ENCODE measurements at places on chromosomes 1 and 21.

- no peak overlapping the region for H3K4me3 ChIP-seq
- DNase-seq: no peak
- H3K27ac ChIP-seq: no peak overlapping the region
- no peaks in the 10 kb centered on the region for H3K4me1 ChIP-seq
- H3K36me3 ChIP-seq: no peaks in the 10 kb centered on the region
Measured at GRCh38 chr21:24150753-24151152, 1456.5 kb downstream of the MRPL39 start.

GRCh38 chr1:116207126-116207735 is 96.0 kb downstream of the MAB21L3 start:
- no peak overlapping the region for H3K4me3 ChIP-seq
- DNase-seq: no peak
- H3K27me3 ChIP-seq: no peaks in the 10 kb centered on the region
- no peak overlapping the region for H3K27ac ChIP-seq

GRCh38 chr1:33361532-33362235 is 40.8 kb upstream of the A3GALT2 start:
- no peaks in the 10 kb centered on the region for H3K27me3 ChIP-seq
- H3K4me1 ChIP-seq: no peaks in the 10 kb centered on the region
- H3K36me3 ChIP-seq: no peaks in the 10 kb centered on the region
- no peak for DNase-seq
- H3K27ac ChIP-seq: no peak overlapping the region
- no peak overlapping the region for H3K4me3 ChIP-seq

GRCh38 chr1:112964347-112964746 is 8.4 kb upstream of the SLC16A1 start:
- peaks cover 19% of the 10 kb centered on the region for H3K36me3 ChIP-seq
- no peak overlapping the region for H3K27ac ChIP-seq
- H3K4me1 ChIP-seq: no peaks in the 10 kb centered on the region
- H3K27me3 ChIP-seq: no peaks in the 10 kb centered on the region

- DNase-seq: no peak
- no peak overlapping the region for H3K27ac ChIP-seq
- H3K36me3 ChIP-seq: peaks cover 96% of the 10 kb centered on the region
- no peaks in the 10 kb centered on the region for H3K4me1 ChIP-seq
Measured at GRCh38 chr1:200991097-200991614, 32.4 kb downstream of the KIF21B start.

DNA sequence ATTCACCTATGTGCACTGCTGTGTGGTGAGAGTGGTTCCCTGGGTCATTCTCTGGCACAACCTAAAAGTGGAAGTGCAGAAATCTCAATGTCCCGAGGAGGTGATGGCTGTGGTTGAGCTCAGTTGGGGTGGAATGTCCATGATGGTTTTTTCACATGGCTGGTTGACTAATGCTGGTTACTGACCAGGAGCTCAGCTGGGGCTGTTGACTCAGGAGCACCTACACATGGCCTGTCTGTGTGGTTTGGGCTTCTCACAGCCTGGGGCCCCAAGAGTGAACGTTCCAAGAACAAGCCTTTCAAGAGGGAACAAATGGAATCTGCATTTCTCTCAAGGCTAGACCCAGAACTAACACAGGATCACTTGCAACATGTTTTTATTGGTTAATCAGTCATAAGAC is 6.4 kb upstream of the KANK4 start:
- H3K27ac ChIP-seq: no peak overlapping the region
- no peaks in the 10 kb centered on the region for H3K36me3 ChIP-seq
- no peak overlapping the region for H3K4me3 ChIP-seq
- H3K4me1 ChIP-seq: no peaks in the 10 kb centered on the region

DNA sequence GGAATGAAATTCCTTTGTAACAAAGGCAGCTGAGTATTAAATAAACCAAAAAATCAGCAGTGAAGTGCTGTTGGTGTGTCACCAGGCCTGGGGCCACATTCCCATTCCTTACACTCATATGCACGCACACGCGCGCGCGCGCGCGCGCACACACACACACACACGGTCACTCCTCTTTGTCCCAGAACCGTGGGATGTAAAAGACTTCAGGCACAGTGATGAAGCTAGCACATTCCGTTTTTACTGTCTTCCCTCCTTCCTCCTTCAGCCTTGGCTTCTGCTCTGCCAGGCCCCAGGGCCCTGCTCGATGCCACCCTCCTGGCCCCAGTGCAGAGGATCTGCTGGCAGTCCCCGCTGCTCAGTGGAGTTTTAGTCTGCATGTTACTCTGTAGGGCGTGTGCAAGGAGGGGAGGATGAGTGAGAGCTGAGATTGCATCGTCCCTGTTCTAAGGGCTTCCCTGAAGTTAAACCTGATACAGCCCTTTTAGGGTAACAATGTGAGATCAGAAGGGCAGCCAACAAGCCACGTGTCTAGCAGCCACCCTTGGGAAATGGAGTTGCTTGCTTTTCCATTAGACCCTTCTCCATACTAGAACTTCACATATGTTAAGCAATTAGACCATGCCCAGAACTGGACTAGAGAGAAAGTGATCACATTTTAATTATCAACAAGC is 71.7 kb upstream of the WDR26 start:
- H3K36me3 ChIP-seq: no peaks in the 10 kb centered on the region
- H3K4me3 ChIP-seq: no peak overlapping the region
- H3K4me1 ChIP-seq: peaks cover 6% of the 10 kb centered on the region
- DNase-seq: no peak
- no peak overlapping the region for H3K27ac ChIP-seq
- no peaks in the 10 kb centered on the region for H3K27me3 ChIP-seq

GRCh38 chr1:225445639-225446594 is 18.1 kb upstream of the LBR start:
- peak overlapping the region; percentile 5 for H3K4me3 ChIP-seq
- no peaks in the 10 kb centered on the region for H3K36me3 ChIP-seq
- DNase-seq: no peak
- no peaks in the 10 kb centered on the region for H3K27me3 ChIP-seq
- peaks cover 31% of the 10 kb centered on the region for H3K4me1 ChIP-seq
- H3K27ac ChIP-seq: peak overlapping the region; percentile 52

DNA sequence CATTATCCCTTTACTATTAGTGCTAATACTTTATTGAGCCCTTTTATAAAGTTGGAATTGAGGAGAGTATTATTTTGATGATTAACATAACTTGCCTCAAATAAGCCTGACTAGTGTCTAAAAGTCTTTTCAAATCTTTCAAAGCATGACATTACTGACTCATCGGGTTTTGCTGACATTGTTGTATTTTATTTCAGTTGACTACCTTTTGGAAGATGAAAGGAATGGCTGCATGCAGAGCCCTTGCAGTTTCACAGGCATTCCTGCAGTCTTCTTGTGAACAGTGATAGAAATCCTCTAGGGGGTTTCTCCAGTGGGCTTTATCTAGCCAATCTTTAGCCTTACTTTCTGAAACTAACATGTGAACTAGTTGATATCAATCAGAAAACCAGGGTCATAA is 43.0 kb upstream of the TMEM61 start:
- H3K36me3 ChIP-seq: no peaks in the 10 kb centered on the region
- no peak for DNase-seq
- no peaks in the 10 kb centered on the region for H3K4me1 ChIP-seq
- no peaks in the 10 kb centered on the region for H3K27me3 ChIP-seq
- H3K4me3 ChIP-seq: no peak overlapping the region

DNA sequence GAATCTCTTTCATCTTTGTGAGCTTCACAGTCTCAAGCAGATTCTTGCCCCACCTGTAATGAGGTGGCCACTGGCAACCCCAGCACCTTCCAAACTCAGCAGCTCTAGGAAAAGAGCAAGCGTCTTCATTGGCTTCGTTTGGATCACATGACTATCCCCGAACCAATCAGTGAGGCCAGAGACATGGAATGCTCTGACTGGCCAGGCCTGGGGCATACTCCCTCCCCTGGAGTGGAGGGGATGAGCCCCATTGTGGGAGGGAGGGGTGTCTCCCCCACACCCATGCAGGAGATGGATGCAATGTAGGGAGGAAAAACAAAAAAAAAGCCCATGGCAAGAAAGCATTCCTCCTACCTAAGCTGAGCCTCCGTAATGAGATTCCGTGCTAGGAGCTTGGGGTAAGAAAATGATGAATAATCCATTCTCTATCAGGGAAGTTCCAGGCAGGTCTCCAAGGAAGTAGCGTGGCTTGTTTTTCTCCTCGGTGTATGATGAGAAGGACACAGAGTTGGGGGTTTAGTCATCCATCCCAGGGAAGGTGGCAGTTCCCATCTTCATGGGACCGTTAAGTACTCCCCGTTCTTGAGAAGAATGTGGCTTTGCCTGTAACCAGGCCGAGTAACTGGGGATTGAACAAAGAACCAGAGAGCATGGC is 32.7 kb downstream of the FHAD1 start:
- no peaks in the 10 kb centered on the region for H3K36me3 ChIP-seq
- no peaks in the 10 kb centered on the region for H3K27me3 ChIP-seq
- DNase-seq: no peak

DNA sequence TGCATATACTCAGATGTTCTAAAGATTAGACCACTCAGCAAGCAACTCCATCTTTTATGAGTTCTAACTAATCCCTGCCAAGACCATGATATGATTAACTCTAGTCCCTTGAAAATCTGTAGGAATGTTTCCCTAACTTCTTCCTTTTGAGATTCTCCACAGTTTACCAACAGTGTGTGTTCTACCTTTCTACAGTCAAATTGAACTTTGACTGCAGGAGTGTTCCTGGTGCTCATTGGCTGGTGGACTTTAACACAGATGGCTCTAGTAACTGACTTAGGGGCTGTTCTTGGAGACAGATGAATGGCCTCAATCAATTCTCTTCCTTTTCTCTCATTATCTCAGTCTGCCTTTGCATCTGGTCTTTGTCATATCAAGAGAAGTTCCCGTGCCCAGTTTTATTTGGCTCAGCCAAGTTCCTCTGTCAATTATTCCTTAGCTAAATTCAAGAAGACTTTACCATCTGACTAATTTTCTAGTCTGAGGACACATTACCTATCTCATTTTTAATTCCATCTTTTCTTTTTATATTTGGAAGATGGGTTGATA is 643.9 kb upstream of the CAMK1G start:
- no peak overlapping the region for H3K27ac ChIP-seq
- H3K4me1 ChIP-seq: no peaks in the 10 kb centered on the region
- H3K4me3 ChIP-seq: no peak overlapping the region
- no peaks in the 10 kb centered on the region for H3K27me3 ChIP-seq
- DNase-seq: no peak
- no peaks in the 10 kb centered on the region for H3K36me3 ChIP-seq

- no peak for DNase-seq
- no peaks in the 10 kb centered on the region for H3K4me1 ChIP-seq
- H3K36me3 ChIP-seq: no peaks in the 10 kb centered on the region
- no peaks in the 10 kb centered on the region for H3K27me3 ChIP-seq
Measured at GRCh38 chr1:15358565-15359133, 51.0 kb upstream of the EFHD2 start.

GRCh38 chr21:45364468-45365185 is 40.3 kb upstream of the COL18A1 start:
- no peak overlapping the region for H3K27ac ChIP-seq
- no peaks in the 10 kb centered on the region for H3K4me1 ChIP-seq
- DNase-seq: no peak
- H3K27me3 ChIP-seq: no peaks in the 10 kb centered on the region
- no peak overlapping the region for H3K4me3 ChIP-seq

GRCh38 chr1:54327386-54328065 is 78.7 kb downstream of the SSBP3 start:
- H3K4me1 ChIP-seq: peaks cover 5% of the 10 kb centered on the region
- H3K27ac ChIP-seq: no peak overlapping the region
- H3K4me3 ChIP-seq: no peak overlapping the region

Data from effector memory CD4-positive, alpha-beta T cell (primary cell).